ENCODE measurements at places on chromosomes 11 and 22.

DNA sequence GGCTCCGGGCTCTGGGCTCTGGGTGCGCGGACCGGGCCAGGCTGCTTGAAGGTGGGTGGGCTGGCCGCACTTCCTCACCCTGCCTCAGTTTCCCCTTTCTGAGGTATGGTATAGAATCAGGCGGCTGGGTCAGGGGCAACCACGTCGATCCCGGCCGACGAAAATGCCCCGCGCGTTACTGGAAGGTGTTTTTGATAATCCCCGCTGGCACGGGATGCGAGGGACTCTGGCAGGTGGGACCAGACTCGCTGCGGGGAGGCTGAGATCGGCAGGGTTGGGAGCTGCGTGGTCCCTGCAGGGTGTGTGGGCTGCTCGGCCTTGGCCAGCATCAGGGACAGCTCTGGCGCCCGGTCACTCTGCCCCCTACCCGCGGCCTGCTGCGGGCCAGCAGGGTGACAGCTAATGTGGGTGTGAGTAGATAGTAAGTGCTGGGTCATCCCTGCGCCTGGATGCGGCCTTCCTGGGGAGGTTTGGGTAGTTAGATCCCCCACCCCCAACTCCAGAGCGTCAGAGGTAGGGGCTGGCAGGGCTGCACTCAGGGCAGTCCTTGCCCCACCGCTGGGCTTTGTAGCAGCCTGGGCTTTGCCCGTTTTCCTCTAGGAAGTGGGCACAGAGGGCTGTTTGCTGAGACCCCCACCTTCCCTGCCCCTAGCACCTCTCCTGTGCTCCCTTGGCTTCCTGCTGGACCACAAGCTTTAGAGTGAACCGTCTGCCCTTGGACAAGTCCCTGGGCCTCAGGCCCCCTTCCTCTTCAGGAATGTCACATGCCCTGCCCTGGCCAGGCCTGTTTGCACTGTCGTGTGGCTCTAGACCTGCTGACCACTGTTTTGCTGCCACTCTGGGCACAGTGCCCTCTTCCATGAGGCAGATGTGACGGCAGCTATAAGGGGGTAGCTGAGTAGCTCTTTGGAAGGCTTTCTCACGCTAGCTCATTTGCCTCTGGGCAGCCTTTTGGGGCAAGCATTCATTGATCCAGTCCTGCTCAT is 579 bp downstream of the TANGO2 start:
- DNase-seq: no peak

GRCh38 chr11:62264004-62264403 is 6.0 kb upstream of the SCGB2A2 start:
- no peak for DNase-seq

GRCh38 chr11:46677169-46677568 is 23.2 kb downstream of the ARHGAP1 start:
- no peak for DNase-seq

DNA sequence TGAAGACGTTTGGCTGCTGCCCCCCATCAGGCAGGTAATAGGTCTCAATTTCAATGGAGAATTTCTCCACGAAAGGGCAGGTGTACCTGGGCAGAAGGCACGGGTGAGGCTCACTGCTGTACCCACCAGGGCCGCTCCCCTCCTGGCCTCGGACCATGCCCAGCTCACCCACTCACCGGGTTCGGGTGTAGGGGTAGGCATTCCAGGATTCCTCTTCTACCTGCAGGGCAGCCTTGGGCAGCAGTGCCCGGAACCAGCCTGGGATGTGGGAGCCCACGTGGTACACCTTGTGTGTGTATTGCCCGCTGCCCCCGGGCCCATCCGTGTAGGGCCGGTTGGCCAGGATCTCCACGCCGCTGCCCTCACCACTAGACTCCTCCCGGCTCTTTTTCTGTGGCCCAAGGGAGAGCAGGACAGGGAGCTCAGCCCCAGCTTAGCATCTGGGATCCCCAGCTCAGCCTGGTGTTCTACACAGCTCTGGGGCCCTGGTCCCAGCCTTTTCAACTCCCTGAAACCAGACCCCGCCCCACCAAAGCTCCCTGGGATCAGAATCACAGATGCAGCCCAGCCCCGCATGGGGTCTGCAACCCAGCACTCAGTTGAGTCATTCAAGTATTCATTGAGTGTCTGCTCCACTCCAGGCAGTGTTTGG is 2.7 kb downstream of the PITPNM1 start:
- no peak for DNase-seq

DNA sequence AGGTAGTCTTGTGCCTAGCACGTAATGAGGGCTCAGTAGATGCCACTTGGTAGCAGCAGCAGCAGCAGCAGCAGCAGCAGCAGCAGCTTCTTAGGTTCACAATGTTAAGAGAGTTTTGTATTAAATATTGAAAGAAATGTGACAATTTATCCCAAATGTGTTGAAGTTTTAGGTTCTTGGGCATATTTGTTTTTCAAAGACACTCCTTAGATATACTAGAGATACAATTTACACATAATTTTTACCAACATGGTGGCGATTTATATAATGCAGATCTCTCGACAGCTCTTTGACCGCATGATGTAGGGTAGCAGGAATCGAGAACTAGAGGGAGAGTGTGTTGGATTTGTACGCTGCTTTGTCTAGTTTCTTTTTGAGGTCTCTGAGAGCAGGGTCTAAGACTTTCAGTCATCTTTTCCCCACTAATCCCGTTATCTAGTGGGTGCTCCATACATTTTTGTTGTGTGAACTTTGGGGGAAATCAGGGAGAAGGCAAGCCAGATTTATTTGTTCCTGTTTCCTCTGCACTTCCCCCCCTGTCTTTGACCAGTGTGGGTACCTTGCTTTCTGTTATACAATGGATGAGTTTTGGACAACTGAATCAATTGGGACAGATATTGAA is 1.4 kb downstream of the FDX1 start:
- no peak for DNase-seq

- DNase-seq: no peak
These were observed 4.2 kb downstream of the RAB3IL1 start for GRCh38 chr11:61912991-61913698.

- DNase-seq: no peak
These were observed 26.9 kb upstream of the OR6M1 start for GRCh38 chr11:123833095-123833494.

DNA sequence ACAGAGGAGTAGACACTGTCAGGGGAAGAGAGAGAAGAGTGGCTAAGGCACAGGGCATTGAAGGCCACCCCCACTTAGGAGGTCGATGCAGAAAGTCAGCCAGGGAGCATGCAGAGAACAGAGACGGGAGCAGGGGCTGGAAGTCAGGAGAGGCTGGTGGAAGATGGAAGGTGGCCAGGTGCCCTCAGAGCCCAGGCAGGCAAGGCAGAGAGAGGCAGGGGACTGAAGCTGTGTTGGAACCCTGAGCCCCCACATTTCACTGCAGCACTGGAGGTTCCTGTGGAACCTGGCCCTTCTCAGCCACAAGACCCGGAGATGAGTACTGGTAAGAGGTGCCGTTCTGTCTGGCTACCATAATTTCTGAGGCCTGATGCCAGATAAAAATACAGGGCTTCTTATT is 238.3 kb upstream of the NCAM1 start:
- no peak for DNase-seq

- DNase-seq: no peak
These were observed 1.4 kb downstream of the TNNI2 start for GRCh38 chr11:1839924-1840779.

GRCh38 chr11:45664376-45665205 is 831 bp downstream of the CHST1 start:
- no peak for DNase-seq

GRCh38 chr22:46352276-46352675 is 16.8 kb downstream of the TRMU start:
- no peak for DNase-seq

GRCh38 chr11:86495351-86495750 is 120.7 kb downstream of the CCDC81 start:
- no peak for DNase-seq

GRCh38 chr11:44357711-44358110 is 47.8 kb upstream of the ALX4 start:
- DNase-seq: no peak

- no peak for DNase-seq
These were observed 71.0 kb downstream of the AMBRA1 start for GRCh38 chr11:46522682-46523281.

GRCh38 chr22:28977481-28977971 is 84.1 kb downstream of the C22orf31 start:
- DNase-seq: no peak

DNA sequence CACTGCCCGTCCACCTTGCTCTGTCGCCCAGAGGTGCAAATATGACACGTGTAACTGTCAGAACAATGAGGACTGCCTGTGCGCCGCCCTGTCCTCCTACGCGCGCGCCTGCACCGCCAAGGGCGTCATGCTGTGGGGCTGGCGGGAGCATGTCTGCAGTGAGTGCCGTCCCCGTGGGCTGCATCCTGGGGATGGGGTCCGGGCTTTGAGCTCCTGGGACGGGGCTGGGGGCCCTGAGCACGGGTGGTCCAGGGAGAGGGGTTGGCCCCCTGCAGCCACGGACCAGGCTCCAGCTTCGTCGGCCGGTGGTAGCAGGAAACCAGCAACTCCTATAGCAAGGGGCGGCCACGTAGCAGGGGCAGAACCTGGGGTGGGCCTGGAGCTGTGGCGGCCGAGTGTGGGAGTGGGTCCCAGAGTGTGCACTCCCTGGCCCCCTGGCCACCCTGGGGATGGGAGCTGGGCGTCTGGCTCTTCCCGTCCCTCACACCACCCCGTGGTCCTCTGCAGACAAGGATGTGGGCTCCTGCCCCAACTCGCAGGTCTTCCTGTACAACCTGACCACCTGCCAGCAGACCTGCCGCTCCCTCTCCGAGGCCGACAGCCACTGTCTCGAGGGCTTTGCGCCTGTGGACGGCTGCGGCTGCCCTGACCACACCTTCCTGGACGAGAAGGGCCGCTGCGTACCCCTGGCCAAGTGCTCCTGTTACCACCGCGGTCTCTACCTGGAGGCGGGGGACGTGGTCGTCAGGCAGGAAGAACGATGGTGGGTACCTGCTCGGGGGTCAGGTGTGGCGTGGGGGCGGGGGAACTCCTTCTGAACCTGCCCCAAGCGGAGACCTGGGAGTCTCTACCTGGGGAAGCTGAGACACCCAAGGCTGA is 10.1 kb downstream of the MUC2 start:
- DNase-seq: no peak

DNA sequence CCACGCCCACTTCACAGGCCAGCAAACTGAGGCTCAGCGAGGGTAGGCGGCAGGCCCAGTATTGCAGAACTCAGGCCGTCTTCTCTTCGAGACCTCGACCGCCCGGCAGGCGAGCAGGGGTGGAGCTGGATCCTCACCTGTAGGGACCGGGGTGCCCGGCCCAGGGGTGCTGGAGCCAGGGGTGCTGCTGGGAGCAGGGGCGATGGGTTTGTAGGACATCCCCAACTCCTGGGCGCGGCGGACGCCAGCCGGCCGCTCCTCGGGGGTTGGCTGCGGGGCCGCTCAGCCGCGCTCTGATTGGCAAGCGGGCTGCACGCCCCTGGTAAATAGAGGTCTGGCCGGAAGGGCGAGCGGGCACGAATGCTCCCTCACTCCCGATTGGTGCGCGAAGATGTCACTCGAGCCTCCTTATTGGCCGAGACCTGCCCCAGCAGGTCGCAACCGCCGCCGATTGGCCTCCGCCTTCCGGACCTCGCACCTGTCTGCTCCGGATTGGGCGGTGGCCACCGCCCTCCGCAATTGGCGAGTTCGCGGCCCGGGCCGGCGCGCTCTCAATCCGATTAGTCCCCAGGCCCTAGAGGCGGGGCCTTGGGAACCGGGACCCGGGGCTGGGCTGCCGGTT is at the start of gene CDK2AP2:
CDK2AP2 (minus strand) TSS at position 299 of the 622 bp plus-strand sequence; CDS start at position 219, 80 bp downstream.
- peak; percentile 97 for DNase-seq

GRCh38 chr11:73652856-73653559 is 6.6 kb downstream of the PLEKHB1 start:
- no peak for DNase-seq

GRCh38 chr11:2869561-2870427 is 15.8 kb downstream of the CDKN1C start:
- DNase-seq: no peak

DNA sequence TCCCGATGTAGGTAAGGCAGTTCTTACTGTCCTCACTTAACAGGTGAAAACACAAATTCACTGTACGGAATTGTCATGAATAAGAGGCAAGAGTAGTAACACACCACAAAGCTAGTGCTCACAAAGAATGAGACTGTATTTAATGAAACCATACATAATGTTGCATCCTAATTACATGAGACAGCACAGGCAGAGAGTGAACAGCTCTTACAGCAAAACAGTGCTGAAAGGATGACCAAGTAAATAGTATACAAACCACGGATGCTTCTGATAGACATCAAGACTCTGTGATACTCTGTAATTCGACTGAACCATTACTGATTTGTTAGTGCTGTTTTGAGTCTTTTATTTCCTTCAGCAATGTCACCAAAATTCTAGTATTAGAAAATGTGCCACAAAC is 282.3 kb downstream of the TTC28 start:
- DNase-seq: no peak

DNA sequence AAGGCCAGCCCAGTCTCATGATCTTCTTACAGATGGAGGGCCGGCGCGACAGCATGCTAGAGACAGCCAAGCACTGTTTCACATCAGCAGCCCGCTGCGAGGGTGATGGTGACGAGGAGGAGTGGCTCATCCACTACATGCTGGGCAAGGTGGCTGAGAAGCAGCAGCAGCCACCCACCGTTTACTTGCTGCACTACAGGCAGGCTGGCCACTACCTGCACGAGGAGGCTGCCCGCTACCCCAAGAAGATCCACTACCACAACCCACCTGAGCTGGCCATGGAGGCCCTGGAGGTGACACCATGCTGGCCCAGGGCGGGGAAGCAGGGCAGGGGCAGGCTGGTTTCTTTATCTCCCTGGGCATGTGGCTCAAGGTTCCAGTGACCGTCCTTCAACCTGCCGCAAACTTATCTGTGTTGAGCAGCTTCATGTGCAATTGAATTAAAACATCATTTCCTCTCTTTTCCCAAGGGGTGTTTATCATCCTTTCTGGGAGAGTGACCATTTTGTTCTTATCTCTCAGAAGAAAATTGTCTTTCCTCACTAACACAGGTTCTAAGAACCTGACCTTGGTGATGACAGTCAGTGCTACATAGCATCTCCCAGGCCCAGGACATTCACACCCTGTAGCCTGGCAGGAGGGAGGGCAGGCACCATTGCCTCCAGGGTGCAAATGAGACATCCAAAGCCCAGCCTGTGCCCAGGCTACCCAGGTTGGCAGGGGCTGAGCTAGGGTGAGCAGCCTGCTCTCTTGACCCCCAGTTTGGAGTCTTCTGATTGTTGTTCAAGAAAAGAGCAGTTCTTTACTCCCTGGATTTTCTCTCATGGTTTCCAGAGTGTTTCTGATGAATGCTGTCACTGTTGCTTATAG is 80.7 kb downstream of the CABIN1 start:
- no peak for DNase-seq

DNA sequence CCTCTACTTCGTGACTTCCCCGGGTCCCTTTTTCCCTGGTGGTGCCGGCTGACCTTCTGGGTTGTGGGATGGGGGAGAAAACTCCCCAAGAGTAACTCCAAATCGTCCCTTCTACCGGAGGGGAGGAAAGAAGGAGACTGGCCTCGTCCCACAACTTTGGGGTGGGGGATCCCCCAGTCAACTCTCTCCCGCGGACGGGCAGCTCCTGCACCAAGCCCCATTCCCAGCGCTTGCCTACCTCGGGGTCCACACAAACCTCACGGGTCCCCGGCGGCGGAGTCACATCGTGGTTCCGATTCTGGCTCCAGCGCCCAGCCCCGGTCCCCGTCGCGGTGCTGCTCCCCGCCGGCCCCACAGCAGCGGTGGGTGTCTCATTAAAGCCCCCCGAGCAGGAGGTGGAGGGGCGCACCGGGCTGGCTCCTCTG is 317 bp downstream of the BDNF start:
- DNase-seq: no peak

- DNase-seq: no peak
These were observed 859 bp upstream of the FGF19 start for GRCh38 chr11:69704508-69705253.

GRCh38 chr11:76674517-76675400 is 4.2 kb upstream of the LRRC32 start:
- DNase-seq: peak; percentile 86

- DNase-seq: no peak
These were observed 92.2 kb downstream of the ELP4 start for GRCh38 chr11:31601635-31602282.

All from NCI-H187 (cell line).